Kidney (tissue), 22 donors: ENCODE measurements at places on chromosomes 13 and 19. TPM values are rescaled to one million over a fixed set of nuclear protein-coding genes. Genes with fewer than 3 reads are reported as not detected.

ZNF550 gene
- 15.1 TPM for total RNA-seq

PALM3 gene
- 19.4 TPM for total RNA-seq

ZNF506 gene
- total RNA-seq, result 37.8 TPM

LHB gene
- not detected for total RNA-seq

KASH5 gene
- not detected for total RNA-seq

DNA sequence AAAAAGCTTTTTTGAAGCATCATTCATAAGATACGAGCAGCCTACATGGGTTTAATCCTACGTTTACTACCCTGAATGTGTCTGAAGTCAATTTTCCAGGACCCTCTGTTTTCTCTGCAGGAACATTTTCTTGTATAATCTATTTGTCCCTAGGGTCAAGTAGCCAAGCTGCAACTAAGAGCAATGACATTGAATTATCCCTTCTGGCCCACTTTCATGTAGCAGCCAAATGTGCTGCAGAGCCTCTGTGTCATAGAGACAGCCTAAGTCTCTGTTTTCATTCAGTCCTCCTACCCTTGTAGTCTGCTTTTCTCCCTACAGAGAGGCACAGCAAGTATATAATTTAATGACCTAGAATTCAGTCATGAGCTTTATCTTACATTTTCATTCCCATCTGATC is 82.1 kb downstream of the ZAR1L start:
- DNase-seq, result no peak

DNA sequence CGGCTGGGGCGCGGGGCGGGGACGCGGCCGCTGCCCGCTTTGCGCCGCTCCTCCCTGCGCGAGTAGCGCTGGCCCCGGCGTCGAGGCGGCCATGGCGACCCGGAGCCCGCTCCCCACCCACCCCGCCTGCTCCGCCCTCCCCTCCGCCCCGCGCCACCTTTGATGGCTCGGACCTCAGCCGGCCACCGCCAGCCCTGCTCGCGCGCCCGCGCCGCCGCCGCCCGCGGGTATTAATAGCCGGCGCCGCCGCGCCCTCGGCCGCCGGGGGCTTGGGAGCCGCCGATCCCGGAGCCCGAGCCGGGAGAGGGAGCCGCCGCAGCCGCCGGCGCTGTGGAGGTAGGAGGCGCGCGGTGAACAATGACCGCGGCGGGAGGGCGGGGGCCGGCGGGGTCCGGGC is 261 bp downstream of the FARP1 start:
- no peak for DNase-seq
